ENCODE measurements at places on chromosomes 16 and 17.

DNA sequence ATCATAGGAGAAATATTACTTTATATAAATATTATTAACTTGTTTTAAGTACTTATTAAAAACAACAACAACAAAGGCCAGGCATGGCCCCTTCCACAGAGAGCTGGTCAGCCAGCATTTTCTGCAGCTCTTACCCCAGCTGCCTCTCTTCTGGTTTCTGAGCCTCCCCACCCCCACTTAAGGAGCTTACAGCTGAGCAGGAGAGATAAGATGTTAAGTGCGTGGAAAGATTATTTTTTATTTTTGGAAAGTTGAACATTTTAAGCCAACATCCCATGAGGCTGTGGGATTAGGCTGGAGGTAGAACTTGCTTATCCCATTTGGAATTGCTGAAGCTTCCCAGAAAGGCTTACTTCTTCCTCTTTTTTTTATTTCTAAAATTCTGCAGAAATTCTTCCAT is 401.2 kb downstream of the SEC14L1 start:
- no peak for DNase-seq

GRCh38 chr17:69761011-69761410 is 314.0 kb upstream of the KCNJ16 start:
- DNase-seq = no peak

DNA sequence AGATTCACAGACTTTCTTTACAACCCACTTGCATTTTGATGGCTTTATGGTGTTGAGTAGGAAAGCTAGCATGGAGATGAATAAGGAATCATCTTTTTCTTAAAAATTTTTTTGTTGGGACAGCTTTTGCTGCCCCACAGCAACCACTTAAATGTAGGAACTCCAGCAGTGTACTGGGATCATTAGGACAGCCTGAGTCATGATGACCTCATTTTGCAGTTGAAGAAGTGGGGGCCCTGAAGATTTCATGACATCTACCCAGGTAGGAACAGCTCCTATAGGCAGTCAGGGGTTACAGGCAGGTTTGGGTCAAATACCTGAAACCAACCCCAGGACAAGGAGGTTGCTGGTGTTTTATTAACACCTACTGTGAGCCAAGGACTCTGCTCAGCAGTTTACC is 2.1 kb downstream of the METTL22 start:
- no peak for DNase-seq

GRCh38 chr17:57471868-57472368 is 215.6 kb downstream of the MSI2 start:
- DNase-seq = no peak

DNA sequence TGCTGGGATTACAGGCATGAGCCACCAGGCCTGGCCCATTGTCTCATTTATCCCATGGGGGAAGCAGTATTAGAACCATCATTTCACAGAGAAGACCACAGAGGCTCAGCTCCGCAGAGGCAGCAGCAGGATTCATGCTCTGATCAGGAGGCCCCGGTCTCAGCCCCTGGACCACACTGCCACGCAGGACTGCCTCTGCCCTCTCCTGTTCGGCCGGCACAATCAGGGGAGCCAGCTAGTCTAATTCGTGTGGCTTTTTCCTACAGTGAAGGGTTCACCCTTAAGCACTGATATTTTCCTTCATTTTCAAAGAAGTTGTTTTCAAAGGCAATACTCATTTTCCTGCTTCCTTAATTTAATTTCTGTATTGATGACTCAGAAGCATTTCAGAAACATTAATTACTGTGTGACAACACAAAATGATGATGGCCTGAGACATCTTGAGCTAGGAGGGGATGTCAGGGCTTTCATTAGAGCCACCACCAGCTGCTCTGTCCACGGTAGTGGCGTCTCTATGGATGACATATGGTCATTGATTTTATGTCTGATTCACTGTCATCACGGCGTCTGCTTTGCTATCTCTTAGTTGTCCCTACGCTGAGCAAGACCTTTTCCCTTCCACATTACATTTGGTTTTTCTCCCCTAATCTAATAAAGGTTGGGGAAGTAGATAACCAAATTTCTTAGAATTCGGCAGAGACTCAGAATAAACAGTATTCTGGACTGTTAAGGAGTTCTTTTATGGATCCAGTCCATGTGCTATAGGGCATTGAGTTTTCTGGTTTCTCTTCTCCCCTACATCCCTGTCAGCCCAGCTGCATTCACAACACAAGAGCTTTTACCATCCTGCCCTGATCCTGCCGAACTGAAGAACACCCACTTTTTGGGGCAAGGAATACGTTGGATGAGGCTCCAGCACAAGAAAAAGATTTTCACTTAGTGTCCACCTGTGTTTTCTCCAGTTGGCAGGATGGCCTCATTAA is 314.0 kb downstream of the SLC39A11 start:
- DNase-seq = no peak

GRCh38 chr17:38594152-38594551 is 11.6 kb downstream of the SRCIN1 start:
- DNase-seq = no peak

DNA sequence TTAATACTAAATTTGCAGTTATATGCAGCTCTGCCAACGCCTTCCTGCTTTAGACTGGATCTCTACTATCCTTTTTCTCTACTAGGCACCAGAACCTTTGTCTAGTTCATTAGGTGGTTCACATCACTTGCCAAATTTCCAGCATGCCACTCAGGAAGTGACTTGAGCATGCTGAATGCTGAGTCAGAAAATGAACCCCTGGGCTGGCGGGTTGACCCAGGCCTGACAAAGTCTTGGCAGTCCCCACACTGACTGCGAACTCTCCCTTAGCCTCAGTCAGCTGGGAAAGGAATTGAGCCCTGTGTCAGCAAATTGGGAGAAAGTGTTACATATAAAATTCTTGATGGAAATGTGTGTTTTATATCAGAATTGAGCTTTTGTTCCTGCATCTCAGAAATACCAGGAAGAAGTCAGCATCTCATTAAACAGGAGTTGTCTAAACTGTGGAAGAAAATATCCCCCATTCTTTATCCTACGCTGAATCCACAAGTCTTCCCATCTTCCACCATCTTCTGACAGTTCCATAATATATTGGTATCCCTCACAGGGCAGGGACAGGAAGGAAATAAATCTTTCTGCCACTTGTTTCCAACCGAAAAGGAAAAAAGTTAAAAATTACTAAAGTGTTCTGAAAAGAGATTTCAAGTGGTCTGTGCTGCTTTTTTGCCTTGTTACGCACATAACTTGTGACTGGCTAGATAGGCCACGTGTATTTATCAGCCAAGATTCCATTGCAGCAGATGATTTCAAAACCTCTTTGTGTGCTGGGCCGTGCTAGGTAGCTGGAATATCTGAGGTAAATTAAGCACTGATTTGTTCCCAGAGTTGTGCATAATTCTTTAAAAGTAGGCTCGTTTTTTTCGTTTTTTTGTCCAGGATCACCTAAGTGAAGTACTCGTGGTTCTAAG is 16.7 kb upstream of the SLC12A3 start:
- no peak for DNase-seq

GRCh38 chr16:17358846-17359245 is 111.9 kb downstream of the XYLT1 start:
- no peak for DNase-seq

GRCh38 chr17:48127371-48128051 is 19.9 kb downstream of the SNX11 start:
- DNase-seq = no peak

DNA sequence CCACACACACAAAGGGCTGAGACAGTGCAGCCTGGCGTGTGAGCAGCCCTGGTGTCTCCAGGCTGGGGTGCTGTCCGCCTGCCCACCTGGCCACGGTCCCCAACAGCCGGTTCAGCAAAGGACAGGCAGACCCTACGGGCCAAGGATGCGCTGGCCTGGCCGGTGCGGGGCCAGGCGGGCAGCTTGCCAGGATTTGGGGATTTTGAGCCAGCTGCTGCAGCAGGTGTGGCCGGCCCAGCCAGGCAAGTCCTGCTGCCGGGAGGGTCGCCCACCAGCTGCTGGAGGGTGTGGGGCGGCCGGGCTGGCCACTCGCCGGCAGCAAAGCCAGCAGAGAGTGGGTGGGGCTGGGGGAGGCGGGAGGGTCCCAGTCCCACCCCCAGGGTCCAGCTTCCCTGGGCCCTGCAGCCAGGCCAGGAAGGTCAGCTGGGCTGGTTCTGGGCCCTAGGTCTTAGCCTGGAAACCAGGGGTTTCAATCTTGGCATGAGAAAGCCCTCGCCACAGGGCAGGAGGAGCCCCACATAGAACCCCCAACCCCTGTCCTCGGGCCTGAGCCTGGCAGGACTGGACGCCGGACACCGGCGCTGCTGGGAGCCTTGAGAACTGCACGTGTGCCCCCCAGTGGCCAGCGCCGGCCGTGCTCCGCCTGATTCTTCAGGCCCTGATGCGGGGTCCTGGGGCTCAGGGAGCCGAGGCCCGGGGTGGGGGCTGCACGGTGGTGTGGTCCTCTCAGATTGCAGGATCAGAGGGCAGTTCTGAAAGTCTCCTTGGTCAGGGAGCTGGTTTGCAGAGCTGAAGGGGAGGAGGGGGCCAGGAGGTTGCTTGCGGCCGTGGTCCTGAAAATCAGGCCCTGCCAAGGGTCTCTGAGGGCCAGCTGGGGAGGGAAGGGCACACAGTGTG is 17.6 kb upstream of the SSTR5 start:
- DNase-seq = peak; percentile 78

DNA sequence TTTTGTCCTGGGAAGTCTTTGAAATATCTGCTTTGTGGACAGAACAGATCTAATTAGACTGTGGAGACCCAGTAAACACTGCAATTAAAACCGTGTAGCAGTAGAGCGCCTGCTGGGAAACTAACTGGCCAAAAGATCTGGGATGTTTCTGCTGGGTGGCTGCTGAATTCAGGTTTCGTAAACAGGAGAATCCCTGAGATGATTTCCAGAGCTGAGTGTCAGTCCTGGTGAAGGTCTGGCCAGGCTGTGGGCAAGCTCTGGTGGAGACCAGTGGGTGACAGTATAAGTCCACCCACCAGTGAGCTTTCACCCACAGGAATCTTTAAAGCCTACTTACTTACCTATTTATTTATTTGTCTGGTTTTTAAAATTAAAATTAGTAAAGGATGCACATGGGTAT is 257.2 kb downstream of the IRF8 start:
- DNase-seq = no peak

- no peak for DNase-seq
These were observed 92.3 kb upstream of the C17orf78 start for GRCh38 chr17:37283414-37283961.

GRCh38 chr17:63533433-63534077 is 10.4 kb downstream of the KCNH6 start:
- no peak for DNase-seq

- no peak for DNase-seq
These were observed 133.1 kb downstream of the SPECC1 start for GRCh38 chr17:20142268-20142667.

DNA sequence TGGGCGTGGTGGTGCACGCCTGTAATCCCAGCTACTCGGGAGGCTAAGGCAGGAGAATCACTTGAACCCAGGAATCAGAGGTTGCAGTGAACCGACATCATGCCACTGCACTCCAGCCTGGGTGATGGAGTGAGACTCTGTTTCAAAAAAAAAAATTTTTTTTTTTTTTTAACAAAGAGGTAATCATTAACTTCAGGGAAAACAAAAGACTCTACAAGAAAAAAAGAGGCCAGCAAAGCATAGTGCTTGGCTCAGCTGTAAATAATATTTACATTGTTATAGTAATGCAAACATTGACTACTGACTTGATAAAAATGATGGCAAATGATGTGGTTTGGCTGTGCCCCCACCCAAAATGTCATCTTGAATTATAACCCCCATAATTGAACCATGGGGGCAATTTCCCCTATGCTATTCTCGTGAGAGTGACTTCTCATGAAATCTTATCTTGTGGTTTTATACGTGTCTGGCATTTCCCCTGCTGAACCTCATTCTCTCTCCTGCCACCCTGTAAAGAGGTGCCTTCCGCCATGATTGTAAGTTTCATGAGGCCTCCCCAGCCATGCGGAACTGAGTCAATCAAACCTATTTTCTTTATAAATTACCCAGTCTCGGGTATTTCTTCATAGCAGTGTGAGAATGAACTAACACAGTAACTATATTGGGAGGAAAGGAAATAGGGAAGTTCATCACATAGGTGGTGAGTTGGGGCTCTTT is 12.7 kb upstream of the SSTR2 start:
- no peak for DNase-seq

GRCh38 chr17:64787921-64788271 is 125.8 kb upstream of the SMURF2 start:
- DNase-seq = no peak

GRCh38 chr17:75927286-75927922 is 13.4 kb downstream of the FBF1 start:
- no peak for DNase-seq

DNA sequence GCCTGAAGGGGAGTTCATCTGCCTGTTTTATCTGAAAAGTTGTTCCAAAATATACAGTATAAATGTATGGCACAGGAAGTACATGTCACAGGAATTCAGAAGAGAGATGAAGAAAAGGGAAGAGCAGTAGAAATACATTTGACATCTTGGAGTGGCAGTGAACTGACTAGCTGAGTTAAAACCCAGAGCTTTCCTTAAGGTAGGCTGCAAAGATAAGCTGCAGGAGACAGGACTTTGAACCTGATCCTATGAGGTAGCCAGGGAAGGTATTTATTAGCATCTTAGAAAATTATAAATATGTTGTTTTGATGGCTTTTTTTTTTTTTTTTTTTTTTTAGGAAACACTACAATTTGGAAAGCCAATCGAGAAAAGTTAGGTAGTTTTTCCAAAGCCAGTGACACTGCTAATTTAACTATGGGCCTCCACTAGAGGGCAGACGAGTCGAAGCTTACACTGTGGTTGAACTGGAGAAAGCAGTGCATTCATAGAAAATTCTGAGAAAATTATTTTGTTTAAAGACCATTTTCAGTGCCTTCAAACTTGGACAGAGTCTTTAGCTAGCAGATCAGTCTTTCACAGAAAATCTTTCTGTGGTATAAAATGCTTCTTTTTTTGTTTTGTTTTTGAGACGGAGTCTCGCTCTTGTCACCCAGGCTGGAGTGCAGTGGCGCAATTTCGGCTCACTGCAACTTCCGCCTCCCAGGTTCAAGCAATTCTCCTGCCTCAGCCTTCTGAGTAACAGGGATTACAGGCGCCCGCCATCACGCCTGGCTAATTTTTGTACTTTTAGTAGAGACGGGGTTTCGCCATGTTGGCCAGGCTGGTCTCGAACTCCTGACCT is 122.3 kb downstream of the SSH2 start:
- DNase-seq = peak; percentile 69

GRCh38 chr16:79703066-79703465 is 102.5 kb upstream of the MAF start:
- no peak for DNase-seq

DNA sequence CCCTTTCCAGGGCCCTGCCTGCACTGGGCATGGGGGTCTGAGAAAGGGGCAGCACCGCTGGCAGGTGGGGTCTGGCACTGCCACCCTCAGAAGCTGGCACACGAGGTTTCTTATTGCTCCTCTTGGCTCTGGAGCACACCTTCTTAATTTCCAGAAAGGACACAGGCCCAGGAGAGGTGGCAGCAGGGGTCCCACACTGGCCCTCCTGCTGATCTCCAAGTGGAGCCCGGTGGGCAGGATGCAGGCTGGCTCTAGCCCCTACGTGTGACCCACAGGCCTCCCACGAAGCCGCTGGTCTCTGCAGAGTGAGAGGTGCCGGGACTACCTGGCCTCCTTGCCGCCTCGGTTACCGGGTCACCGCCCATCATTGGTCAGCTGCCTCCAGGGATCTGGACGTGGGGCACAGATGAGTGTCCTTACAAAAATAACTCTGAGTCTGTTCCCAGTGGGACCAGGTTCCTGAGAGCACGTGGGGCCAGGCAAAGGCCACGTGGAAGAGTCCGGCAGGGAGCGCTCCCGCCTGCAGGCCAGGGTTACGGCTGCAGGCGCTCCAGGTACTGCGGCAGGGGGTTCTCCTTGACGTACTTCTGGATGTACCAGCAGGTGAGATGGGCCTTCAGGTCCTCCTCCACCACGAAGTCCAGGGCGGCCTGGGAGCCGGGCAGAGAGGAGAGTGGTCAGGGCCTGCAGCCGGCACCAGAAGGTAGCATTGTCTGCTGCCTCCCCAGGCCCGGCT is 10.3 kb downstream of the NATD1 start:
- no peak for DNase-seq
